Calu3 (cell line): ENCODE measurements at places on chromosomes 6 and 20. TPM values are rescaled to one million over a fixed set of nuclear protein-coding genes. Genes with fewer than 3 reads are reported as not detected.

CPXM1 gene
- 0.14 and 0.29 TPM in 2 replicates for total RNA-seq

UBE2C gene
- total RNA-seq, result 189 and 210 TPM in 2 replicates

DACT2 gene
- not detected in 2 replicates for total RNA-seq

SLPI gene
- total RNA-seq, result 270 and 446 TPM in 2 replicates

- DNase-seq, result no peak
Measured at GRCh38 chr6:119497988-119498727, 148.6 kb upstream of the MAN1A1 start.

DNA sequence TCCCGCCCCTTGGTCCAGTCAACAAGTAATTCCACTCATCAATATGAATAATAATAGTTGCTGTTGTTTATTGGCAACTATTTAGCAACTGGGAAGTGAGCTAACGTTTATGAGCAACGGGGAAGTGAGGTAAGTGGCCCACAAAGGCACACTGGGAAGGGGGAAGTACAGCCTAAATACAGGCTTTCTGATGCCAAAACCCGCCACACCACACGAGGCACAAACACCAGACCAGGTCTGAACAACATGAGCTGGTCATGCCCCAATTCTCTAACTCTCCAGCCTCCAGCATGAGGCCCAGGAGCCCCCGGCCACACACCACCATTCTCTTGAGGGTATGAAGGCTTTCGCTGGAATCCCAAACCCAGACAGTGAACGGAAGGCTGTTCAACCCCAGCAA, 50.8 kb downstream of the PREX1 start:
- DNase-seq, result no peak

- DNase-seq, result no peak
Measured at GRCh38 chr6:152532556-152533422, 104.4 kb downstream of the SYNE1 start.
